ENCODE measurements at places on chromosomes 2 and 18.

- DNase-seq, result no peak
Measured at GRCh38 chr2:197929008-197929885, 124.9 kb downstream of the PLCL1 start.

- DNase-seq, result peak; percentile 56
Measured at GRCh38 chr2:29123617-29124349, 8.6 kb downstream of the CLIP4 start.

GRCh38 chr2:1631292-1632001 lies 112.9 kb downstream of the PXDN start:
- no peak for DNase-seq

GRCh38 chr2:99957332-99958133 lies 184.9 kb downstream of the AFF3 start:
- peak; percentile 61 for DNase-seq

DNA sequence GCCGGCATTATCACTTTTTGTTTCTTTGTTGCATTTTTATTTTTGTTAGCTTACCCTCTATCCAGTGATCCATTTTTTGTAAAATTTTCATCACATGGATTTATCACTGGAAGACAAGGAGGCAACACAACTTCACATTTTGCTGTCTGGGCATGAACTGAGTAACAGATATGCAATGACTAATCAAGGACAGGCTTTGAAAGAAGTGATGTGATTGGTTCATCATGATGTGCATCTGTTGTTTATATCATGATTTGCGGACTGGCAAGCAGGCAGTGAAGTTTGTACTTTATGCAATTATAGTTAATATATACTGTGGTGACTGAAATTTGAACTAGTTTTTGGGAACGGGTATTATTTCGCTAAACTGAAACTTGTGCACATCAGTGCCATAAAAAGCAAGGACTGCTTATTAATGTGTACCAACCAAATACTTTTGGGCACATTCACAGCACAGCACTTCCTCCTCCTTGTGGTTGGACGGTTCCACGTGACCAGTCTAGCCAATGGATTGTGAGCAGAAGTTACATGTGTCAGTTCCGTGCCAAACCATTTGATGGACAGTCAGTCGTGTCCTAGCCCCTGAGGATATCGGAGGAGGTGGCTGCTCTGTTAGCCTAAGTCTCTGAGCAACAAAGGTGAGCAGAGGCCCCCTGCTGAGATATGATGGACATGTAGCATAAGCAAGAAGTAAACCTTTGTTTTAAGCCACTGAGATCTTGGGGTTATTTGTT lies 201.4 kb upstream of the SIX2 start:
- no peak for DNase-seq

DNA sequence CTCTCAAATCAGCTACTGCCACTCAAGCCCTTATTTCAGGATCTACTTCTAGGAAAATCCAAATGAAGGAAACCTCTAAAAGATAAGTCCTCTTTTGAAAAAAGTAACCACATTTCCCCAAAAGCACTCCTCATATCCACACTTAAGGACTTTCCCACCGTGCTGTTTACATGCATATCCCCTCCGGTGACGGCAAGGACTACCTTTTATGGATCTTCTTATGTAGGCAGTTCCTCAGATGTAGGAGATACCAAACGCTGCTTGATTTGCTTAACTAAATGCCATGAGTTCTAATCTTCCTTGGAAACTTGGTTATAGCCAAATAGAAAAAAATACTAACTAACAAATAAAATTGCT lies 6.9 kb upstream of the TMEM87B start:
- DNase-seq, result no peak

DNA sequence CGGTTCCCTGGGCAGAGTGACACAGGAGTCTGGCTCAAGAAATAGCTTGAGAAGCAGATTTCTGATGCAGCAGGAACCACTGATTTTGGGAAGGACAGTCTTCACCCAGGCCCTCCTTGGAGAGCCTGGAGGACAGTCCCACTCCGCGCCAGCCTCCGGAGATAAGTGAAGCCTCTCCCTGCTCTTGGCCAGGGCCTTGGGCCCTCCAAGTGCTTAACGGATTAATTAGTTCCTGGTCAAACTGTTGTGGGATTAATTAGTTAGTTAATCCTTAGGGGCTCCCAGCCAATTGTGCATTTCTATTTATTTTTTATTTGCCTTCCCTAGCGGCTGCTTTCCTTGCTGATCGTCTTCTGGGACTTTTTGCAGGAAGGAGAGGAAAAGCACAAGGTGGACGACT lies 19.6 kb downstream of the CPLX4 start:
- no peak for DNase-seq

- peak; percentile 87 for DNase-seq
Measured at GRCh38 chr2:43210467-43211303, 15.7 kb downstream of the ZFP36L2 start.

GRCh38 chr2:101223814-101224231 lies 28.9 kb upstream of the CNOT11 start:
- peak; percentile 33 for DNase-seq

DNA sequence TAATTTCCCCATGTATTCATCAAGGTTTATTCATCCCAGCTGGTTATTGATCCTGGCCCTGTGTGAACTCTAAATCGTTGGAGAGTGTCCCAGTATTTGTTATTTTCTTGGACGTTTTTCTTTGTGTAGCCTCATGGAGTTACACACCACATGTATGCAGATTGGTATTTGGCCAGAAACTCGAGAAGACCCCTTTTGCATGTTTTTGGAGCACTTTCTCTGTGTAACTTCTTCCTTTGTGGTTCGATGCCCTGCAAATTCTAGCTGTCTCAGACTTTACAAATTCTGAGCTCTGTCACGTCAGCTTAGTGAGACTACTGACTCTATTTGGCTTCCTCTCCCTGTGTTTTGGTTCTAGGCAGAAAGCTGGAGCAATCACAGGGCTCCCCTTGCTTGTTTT lies 198.7 kb downstream of the MCFD2 start:
- DNase-seq, result no peak

DNA sequence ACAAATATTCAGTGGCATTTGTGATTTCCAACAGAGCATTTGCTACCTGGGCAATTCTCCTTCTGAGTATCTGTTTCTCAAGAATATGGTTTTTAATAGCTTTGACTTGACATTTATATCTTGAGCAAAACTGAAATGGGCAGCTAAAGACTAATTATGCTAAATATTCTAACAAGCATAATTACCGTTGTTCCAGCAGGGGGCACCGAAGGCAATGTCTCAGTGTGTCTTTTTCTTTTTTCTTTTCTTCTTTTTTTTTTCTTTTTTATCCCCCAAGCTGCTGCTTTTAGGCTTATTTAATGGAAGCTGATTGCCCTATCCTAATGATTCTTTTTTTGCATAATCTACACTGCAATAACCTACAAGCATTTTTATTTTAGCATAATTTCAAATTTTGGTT lies 138.9 kb upstream of the NABP1 start:
- DNase-seq, result peak; percentile 64

- DNase-seq, result no peak
Measured at GRCh38 chr2:241136191-241136590, 13.1 kb downstream of the PASK start.

DNA sequence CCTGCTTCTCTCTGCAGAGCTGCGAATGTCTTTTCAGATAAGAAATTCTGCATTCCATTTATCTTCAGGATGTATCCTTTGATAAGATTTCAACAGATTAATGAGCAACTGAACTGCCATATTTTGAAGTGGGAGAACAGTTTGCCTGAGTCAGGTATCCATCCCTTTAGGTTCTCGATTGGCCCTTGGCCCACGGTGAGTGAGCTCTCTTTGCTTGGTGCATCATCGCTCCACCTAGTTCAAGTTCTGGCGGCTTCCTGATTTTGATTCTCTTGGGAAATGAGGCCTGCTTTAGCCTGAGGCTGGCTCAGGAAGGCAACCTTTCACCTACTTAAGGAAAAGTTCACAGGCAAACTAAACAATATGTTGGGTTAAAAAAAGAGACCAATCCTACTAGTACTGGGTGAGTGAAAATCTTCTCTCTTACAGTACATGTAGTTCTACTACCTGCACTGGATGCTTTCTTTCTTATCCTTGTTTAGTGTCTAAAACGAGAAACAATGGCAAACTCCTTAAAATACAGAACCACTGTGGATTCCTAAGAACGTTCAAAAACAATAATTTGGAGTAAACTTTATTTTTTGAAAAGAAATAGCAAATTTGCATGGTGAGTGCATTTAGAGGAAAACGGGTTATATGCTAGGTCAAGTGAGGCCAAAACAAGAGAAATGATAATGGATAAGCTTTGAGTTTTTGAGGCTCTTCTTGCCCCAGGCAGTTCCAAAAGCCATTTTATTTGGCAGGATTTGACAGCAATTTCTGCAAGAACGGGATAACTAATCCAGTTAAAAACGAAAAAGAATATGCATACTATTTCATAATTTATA lies 837 bp upstream of the ACSL3 start:
- DNase-seq, result no peak

DNA sequence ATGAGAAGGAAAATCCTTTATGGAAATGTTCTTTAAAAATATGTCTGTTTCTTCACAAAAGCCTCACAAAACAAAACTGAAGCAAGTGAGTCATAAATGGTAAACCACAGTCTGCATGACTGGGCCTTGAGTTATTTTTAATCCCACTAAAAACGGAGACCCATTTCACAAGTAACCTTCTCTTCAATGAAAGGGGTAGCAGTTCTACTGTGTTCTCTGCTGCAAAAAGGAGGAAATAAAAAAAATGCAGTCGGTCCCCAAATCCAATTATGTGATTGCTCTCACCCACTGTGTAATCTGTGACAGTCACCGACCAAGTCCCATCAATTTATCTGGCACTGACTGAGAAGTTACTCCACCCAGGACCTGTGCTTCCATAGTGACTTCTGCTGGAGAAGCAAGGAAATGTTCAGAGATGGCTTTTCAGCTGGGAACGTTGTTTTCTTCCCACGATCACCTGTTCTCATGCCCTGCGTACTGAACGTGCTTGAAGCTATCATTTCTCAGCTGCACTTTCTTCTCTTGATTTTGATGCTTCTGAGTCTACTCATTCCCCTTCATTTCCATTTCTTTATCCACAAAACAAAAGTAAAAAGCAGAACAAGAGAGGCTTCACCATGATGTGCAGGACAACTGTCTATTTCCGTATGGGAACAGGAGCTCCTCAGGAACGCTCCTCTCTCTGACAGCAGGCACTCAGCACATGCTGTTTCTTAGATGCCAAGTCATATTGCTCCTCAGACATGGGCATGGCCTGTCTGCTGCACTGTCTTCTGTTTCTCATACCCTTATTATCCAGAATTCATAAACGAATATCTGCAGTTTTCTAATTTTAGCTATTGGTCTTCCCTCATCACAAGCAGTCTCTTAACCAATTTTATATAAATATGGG lies 80.0 kb upstream of the TMEM200C start:
- peak; percentile 75 for DNase-seq

- no peak for DNase-seq
Measured at GRCh38 chr2:221618007-221618406, 45.9 kb upstream of the EPHA4 start.

DNA sequence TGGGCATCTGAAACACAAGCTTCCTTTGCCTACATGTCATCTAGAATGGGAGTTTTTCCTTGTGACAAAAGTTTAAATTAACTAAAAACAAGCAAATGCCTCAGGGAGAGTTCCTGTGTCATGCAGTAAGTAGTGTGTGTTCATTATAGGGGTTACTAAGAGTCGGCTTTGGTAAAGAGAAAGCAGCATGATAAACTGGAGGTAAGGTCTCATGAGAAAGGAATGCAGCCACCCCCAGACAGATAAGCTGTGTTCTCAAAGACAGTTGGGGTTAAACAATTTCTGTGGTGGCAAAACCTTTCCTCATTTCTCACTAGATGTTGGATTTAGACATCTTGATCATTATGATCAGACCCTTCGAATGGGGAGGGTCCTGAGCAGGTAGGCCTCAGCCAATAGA lies 129.7 kb downstream of the MAP4K4 start:
- DNase-seq, result peak; percentile 75

DNA sequence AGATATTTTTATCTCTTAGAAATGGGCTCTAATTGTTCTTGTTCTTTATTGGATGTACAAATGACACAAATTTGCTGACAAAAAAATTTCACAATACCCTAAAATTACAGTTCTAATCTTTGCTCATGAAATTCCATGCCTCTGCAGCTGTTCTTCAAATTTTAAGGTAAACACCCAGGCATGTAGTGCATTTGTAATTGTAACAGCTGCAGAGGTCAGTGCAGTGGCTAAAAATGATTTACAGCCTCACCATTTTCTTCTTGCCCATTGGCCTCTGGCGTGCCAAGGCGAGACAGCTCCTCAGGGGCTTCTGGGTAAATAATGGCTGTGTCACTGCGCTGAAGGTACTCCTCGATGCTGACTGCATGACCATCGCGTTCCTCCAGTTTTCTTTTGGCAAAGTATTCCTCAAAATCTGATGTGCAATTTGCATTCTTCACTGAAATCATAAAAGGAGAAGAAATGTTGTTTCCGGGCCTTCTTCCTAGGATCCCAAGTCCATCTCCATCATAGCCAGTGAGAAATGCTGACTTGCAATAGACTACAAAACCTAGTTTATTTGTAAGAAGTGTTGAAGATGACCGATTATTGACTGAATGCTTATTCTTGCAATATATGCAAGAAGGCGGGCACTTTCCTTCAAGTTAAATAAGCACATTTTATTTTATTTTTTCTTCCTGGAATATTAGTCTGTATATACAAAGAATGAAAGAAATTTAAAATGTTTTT lies 115.2 kb downstream of the ZEB2 start:
- no peak for DNase-seq

DNA sequence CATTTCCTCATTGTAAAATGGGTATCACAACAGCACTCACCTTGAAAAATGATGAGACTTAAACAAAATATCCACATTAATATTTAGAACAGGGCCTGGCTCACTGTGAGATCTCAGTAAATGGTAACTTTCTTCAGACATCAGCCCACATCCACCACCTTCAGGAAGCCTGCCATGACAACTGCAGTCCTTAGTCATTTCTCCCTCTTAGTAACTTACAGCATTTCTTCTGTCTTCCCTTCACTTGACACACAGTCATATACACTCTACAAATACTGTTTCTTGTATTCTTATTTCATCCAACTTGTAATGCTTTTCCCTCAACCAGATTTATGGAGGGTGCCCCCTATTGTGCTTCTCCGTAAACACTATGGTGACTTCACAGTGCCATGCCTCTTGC lies 263.0 kb downstream of the ZNF516 start:
- DNase-seq, result no peak

- peak; percentile 22 for DNase-seq
Measured at GRCh38 chr2:60386436-60386835, 167.0 kb downstream of the BCL11A start.

DNA sequence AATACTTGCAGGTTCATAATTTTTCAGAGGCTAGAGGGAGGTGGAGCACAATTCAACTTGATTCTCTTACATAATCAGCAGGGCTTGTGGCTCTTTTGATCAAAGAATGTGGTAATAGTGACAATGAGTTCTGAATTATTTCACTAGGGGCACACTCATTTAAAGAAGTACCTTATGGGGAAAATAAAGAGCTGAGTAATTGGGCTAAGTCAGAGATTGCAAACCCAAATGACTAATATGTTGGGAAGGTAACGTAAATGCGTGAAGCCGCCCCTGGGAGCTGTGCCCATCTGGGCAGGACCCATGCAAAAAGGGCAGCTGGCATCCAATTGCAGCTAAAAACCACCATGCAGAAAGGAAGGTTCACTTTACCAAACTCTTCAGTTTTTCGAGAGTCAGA lies 35.3 kb downstream of the NCKAP5 start:
- peak; percentile 47 for DNase-seq

- DNase-seq, result no peak
Measured at GRCh38 chr2:31531101-31531500, 49.6 kb downstream of the SRD5A2 start.

All from AG20443 (cell line).